ENCODE measurements at places on chromosomes 7 and 10.

DNA sequence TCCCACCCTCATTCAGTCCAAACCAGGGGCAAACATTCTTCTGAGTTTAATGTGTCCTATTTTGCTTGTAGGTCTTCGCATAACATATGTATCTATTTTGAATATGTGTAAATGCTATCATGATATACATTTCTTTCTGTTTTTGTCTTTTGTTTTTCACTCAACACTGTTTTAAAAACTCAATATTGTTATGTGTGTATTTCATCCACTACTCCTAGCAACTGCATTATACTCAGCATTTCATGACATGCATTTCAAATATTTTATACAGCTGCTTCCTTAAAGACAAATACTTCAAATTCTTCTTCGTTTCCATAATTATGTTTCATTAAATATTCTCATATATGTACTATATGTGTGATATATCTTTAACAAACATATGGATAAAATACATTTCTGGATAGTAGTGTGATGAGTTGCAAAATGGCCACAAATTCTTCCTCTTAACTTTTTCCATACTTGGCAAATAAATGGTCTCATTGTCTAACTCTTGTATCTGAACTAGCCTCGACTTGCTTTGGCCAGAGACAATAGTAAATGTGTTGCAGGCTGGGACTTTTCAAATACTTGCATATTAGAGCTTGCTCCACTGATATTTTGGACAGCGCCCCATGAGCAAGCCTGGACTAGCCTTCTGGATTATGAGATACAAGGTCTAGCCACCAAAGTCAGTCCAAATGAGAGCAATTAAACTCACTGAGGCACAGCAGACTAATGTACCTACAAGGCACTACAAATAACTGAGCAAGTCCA lies 539.7 kb upstream of the KCND2 start:
- DNase-seq = no peak

DNA sequence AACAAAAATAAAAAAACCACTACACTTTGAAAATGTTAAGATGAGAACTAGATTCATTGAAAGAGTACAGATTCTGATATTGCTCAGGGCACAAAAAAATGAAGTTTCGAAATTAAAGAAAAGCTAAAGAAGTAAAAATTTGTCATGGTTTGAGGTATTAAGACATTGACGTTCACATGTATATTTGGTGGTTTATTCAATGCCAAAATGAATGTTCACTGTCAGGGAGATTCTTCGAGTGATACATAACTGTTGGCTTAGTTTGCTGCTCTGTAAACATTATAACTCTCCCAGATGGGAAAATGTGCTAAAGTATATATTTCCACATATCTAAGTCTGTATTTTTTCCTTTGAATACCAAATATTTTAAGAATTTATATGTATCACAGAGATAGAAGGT lies 345.0 kb downstream of the SEMA3D start:
- no peak for DNase-seq

GRCh38 chr10:28497313-28498126 lies 35.4 kb upstream of the WAC start:
- DNase-seq = no peak

GRCh38 chr10:132095403-132096113 lies 29.8 kb downstream of the JAKMIP3 start:
- DNase-seq = no peak

DNA sequence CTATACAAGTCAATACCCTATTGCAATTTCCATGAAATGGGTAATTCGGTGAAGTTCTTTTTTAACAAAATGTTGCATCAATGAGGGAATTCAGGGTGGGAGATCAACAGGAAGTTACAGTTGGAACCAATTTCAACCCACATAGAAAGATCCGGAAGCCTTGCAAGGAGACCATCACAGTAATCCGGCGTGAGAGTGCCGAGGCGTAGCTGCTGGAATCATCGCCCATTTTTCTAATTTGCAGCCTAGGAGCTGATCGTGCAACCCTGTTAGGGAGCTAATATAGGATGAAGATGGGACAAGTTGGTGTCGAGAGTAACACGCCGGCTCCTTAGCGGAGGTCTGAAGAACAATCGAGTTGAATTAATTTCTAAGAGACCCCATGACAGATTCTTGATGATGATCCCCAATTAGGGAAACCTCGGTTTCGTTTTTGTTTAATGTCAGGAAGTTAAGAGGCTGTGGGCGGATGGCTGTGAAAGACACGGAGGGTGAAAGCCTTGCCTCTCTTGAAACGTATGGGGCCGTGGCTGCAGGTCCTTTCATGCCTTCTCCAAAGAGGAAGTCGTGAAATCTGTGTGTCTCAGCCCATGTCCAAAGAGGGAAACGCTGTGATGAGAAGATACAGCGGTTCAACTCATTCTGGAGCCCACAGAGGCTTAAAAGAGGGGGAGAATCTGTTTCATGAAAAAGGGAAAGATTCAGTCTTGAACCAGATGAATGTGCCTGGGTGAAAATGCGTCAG lies 51.2 kb upstream of the CARD11 start:
- no peak for DNase-seq

DNA sequence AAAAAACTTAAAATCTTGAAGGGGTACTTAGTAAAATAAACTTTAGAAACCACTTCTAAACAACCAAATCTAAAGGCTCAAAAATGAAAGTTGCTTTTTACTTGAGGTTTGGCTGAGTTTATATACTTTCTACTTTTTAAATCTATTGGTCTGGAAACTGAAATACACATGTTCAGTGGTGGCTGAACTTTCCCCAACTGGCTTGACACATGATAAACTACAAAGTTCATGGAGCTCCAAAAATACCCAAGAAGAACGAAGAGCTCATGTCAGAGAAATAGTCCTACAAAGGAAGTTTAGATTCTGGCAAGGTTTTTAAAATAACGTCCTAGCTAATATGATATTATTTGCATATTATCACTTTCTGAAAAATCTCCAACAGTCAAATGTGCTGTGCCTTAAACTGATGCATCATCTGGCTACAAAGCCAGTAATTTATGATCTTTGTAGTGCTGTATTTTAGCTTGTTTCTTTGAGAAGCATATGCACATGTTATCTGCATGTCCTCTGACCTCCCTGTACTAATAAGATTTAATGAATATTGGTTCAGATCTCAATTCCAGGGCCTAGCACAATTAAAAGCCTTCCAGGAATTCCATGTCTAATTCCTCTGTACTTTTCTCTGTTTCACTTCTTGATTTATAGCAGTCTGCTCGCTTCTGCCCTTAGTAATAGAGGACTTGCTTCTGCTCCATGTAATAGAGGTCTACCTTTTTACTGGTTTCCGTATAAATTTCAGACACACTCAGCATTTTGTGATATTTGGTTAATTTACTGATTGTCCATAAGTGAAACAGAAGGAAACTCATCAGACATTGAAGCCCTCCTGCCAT lies 28.2 kb downstream of the SEMA3C start:
- no peak for DNase-seq

- DNase-seq = no peak
Observed at GRCh38 chr10:93630625-93631557, 18.6 kb downstream of the PDE6C start.

GRCh38 chr7:53413021-53413420 lies 377.6 kb downstream of the POM121L12 start:
- DNase-seq = no peak

DNA sequence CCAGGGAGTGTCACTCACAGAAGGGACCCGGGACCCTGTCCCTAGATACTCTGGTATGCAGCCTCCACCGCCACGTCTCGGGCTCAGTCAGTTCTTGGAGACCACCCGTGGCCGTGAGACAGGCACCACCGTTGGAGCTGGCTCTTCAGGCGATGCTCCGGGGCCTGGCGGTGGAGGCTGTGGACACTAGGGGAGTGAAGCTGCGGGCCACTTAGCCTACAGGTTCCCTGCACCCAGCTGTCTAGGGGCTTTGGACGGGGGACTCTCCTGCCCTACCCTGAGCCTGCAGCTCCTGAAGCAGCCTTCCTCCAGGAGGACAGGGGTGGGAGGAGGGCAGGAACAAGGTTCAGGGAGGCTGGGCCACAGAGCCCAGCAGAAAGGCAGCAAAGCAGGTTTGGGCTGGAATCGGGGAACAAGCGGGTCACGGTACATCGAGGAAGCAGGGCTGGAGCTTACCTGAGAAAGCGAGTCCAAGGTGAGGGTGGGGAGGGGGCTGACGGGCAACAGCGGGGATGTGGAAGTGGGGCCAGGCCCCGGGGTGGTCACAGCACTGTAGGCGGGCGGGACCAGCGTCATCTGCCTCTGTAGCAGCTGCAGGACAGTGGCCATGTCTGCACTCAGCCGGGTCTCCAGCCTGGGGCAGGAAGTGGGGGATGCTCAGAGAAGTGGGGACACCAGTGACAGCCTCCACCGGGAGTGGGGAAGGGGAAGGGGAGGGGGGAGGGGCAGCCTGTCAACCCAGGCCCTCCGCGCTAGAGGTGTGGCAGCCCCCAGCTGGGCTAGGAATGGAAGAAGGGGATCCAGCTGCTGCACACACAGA lies 31.5 kb downstream of the KCNH2 start:
- DNase-seq = no peak

DNA sequence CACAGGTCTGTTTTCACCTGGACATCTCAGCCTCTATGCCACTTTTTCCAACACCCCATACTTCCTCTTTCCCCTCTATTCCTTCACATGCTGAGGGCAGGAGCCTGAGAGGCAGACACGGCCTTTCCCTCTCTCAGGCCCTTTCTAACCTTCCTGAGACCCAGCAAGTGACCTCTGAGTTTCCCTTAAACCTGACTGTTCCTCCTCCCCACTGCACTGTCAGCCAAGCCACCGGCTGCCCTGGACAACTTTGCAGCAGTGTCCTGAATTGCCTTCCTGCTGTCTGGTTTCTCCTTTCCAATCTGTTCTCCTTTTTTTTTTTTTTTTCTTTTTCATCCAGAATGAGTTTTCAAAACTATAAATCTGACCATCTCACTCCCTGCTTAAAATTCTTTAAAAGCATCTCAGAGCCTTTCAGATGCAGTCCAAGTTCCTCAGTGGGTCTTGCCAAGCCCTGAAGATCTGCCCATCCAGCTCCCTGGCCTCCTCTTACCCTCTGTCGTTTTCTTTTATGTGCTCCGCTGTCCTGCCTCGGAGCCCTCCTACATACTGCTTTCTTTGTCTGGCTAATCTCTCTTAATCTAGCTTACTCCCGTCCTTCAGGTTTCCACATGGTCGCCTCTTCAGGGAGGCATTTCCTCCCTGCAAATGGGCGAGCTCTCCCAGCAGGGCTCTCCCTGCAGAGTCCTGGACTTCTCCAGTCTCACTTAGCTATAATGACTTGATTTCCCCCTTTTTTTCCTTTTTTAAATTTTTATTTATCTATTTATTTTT lies 30.5 kb downstream of the SLC13A4 start:
- DNase-seq = no peak

GRCh38 chr10:91598211-91598977 lies 34.5 kb downstream of the PPP1R3C start:
- DNase-seq = no peak

GRCh38 chr7:155705623-155706360 lies 61.3 kb downstream of the RBM33 start:
- DNase-seq = no peak

GRCh38 chr10:103966671-103967447 lies at the start of gene SLK:
Gene SLK (plus strand): TSS chr10:103967140. CDS start chr10:103967746, 606 bp downstream.
- DNase-seq = peak; percentile 70

DNA sequence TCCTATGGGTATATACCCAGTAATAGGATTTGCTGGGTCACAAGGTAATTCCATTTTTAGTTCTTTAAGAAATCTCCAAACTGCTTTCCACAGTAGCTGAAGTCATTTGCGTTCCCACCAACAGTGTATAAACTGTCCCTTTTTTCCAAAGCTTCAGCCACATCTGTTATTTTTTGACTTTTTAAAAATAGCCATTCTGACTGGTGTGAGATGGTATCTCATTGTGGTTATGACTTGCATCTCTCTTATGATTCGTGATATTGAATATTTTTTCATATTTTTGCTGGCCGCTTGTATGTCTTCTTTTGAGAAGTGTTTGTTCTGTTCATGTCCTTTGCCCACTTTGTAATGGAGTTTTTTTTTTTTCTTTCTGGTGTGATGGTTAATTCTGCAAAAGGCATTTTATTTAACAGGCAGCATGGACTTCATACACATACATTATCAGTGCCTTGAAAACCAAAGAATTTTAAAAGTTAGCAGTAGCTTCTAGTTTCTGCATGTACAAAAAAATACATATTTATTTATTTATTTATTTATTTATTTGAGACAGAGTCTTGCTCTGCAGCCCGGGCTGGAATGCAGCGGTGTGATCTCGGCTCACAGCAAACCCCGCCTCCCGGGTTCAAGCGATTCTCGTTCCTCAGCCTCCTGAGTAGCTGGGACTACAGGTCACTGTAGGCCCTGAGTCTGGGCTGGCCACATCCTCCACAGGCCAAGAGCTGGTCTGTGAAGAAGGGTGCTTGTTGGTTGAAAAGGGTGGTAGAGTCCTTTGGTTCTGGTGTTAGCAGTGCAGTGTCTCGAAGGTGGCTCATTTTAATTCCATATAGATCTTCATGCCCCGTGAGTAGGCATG lies 32.3 kb downstream of the AGR3 start:
- DNase-seq = no peak

- no peak for DNase-seq
Observed at GRCh38 chr10:124484661-124485060, 23.0 kb downstream of the LHPP start.

DNA sequence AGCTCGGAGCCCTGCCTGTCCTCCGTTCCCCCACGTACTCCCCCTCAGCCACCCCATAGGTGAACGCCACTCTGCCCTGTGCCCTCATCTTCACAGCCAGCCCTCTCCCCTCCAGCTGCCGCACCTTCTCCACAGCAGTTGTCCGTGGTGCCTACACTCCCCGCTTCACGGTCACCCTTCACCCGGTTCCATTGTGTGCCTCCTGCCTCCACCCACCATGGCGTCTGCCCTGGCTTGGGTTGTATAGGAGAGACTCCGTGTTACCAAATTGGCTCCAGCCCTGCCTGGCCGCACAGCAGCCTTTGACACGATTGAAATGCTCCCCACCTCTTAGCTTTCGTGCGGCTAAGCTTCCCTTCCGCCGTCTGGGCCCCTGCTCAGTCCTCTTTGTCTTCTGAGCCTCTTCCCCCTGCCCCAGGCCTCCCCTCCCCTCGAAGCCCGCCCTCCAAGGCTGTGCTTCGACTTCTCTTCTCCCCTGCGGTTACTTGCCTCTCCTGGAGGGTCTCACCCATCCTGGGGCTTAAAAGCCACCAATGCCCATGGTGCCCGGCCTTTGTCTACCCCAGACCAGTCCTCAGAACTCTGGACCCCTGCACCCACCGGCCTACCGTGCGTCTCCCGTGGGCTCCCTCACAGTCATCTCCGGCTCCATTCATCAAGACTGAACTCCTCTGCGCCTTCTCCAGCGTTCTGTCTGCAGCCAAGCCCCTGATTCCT lies 18.5 kb upstream of the NODAL start:
- DNase-seq = no peak

DNA sequence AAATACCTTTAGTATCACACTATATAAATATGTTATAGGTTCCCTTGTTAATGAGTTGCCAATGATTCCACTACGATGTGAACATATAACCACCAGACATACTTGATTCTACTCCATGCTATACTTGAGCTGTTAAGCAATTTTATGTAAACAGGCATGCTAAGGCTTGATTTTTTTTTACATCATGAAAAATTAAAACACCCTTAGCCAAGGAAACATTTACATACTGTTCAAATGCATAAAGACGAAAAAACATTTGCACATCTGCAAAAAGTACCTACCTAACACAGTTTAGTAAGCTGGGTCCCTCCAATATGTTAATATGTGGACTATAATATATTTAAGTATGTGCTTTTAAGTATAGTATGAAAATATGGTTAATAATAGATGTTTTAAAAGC lies 9.0 kb upstream of the CABCOCO1 start:
- no peak for DNase-seq
